ENCODE measurements at places on chromosomes 12 and 14. TPM values are rescaled to one million over a fixed set of nuclear protein-coding genes. Genes with fewer than 3 reads are reported as not detected.

LRRC10 gene
- total RNA-seq = not detected

SIX1 gene
- total RNA-seq = 0.06 TPM

TC2N gene
- 113 TPM for total RNA-seq

SAMD4A gene
- total RNA-seq = 11.0 TPM

OR6C2 gene
- total RNA-seq = not detected

FAIM2 gene
- total RNA-seq = 0.20 TPM

TMEM132D gene
- total RNA-seq = 0.22 TPM

KRT3 gene
- not detected for total RNA-seq

PLEKHG7 gene
- 0.13 TPM for total RNA-seq

SERPINA5 gene
- total RNA-seq = 52.3 TPM

SYT1 gene
- 0.37 TPM for total RNA-seq

NKX2-1 gene
- total RNA-seq = not detected

KRT75 gene
- total RNA-seq = not detected

OR4K5 gene
- total RNA-seq = not detected

Measured in pancreas (tissue), 10 donors.